Caudate nucleus (tissue), 63 donors: ENCODE measurements at places on chromosomes 5 and 9.

- DNase-seq: no peak
These were observed 525.6 kb downstream of the SPATA31D1 start for GRCh38 chr9:82513976-82514735.

DNA sequence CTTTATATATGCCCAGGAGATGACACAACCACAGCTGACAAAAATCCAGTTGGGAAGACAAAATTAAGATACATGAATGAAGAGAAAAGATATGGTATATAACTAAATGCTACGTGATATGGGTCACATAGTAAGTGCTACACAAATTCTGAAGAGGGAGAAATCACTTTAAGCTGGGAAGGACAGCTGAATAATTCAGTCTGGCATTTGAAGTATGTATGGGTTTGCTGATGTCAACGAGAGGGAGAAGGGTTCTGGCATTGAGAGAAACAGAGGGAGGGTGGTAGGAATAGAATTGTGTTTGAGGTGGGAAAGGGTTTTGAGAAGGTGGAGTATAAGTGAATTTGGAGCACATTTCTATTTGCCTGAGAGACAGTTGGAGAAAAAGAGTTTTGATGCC lies 6.7 kb upstream of the SLIT3 start:
- no peak for DNase-seq

- no peak for DNase-seq
These were observed 657 bp downstream of the MAT2B start for GRCh38 chr5:163506095-163506457.

GRCh38 chr5:31986101-31986500 lies 188.0 kb downstream of the GOLPH3 start:
- no peak for DNase-seq

- no peak for DNase-seq
These were observed 169.8 kb upstream of the STK32A start for GRCh38 chr5:147065071-147065470.

GRCh38 chr9:127568618-127568970 lies 43.5 kb upstream of the STXBP1 start:
- no peak for DNase-seq

- DNase-seq: no peak
These were observed 56.7 kb downstream of the VAV2 start for GRCh38 chr9:133935328-133936005.

- DNase-seq: no peak
These were observed 114.1 kb downstream of the FRMD3 start for GRCh38 chr9:83423815-83424707.

- DNase-seq: no peak
These were observed 747 bp downstream of the TRPM3 start for GRCh38 chr9:71120501-71121247.

DNA sequence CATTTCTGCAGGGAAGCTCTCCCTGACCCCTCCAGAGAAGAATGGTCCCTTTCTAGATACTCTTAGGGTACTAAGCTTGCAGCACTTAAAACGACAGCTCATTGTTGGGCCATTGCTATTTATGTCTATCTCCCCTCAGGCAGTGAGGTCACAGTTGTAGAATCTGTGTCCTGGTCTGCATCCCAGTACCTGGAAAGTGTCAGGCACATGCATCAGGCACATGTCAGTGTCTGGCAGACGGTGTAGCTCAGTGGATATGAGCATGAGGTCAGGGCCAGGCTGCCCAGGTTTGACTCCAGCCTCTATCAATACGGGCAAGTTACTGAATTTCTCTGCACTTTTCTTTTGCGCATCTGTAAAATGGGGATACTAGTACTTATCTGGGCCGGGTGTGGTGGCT lies 22.2 kb upstream of the EEIG1 start:
- no peak for DNase-seq

DNA sequence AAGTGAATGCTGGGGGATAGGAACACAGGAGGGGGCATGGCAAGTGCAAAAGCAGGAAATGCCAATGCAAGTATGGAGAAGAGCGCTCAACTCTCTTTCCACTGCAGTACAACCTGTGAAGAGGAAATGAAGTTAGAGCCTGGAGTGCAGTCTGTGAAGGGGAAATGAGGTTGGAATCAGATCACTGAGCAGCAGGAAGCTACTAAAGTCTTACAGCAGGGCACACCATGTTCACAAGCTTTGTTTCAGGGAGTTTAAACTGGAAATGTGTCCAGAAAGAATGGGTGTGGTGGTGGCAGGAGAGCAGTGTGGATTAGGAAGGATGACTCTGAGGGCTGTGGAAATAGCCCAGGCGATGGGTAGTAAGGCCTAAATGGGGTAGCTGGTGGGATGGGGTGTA lies 15.4 kb downstream of the ARHGEF37 start:
- DNase-seq: no peak

GRCh38 chr9:89916001-89916597 lies 311.3 kb downstream of the GADD45G start:
- DNase-seq: no peak

DNA sequence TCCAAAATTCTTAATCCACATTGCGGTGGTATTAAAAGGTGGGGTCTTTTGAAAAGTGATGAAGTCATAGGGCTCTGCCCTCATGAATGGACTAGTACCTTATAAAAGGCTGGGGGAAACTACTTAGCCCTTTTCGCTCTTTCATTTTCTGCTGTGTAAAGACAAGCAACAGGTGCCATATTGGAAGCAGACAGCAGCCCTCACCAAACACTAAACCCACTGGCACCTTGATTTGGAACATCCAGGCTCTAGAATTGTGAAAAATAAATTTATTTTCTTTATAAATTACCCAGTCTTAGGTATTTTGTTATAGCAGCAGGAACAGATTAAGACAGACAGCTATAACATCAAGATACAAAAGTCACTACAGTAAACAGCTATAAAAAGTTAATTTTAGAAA lies 12.8 kb downstream of the PJA2 start:
- no peak for DNase-seq

DNA sequence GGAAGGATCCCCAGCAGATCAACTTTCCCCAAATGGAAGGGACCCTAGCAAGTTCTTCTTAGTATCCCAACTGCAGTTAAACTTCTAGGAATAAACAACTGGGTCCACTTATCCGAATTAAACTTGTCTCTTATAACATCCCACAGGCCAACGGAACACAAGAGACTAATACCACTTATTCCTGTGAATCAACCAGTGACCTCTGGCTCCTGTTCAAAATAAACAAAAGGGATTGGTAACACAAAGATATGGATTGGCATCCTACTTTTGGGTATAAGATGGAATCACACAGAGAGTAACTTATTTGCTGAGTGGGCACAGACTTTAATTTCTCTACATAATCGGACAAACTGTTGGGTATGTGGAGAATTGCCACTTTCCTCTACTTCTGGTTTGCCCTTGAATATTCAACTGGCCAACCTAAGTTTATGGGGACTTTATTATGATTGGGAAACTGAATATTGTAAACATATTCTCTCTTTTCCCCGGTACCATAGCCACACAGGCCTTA lies 12.4 kb upstream of the PAIP1 start:
- no peak for DNase-seq

DNA sequence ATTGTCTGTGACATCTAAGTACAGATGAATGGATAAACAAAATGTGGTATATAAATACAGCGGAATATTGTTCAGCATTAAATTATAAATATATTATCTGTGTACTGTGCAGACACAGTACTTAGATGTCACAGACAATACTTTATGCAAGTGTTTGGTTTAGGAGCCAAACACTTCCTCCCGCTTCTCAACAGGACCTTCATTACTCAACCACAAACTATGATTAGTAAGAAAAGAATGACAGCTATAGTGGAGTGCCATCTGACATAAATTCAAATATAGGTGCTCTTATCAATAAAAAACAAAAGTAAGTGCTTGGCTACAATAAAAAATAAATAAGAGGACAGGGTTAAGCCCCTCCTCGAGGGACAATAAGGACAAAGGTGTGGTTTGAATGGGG lies 38.9 kb upstream of the STX17 start:
- no peak for DNase-seq

DNA sequence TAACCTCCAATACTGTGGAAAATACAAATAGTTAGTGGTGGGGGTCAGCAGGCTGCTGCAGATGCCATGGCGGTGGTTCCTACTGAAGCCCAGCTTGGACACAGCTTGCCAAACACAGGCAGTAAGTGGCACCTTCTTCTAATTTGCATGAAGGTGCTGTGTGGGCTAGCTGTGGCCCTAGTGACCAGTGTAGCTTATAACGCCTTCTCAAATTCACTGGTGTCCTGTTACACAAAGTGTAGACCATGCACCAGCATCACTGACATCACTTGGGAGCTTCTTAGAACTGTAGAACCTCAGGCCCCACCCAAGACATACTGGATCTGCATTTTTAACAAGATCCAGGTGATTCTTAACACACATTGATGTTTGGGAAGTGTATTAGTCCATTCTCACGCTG lies 58.8 kb upstream of the TGFBR1 start:
- no peak for DNase-seq

DNA sequence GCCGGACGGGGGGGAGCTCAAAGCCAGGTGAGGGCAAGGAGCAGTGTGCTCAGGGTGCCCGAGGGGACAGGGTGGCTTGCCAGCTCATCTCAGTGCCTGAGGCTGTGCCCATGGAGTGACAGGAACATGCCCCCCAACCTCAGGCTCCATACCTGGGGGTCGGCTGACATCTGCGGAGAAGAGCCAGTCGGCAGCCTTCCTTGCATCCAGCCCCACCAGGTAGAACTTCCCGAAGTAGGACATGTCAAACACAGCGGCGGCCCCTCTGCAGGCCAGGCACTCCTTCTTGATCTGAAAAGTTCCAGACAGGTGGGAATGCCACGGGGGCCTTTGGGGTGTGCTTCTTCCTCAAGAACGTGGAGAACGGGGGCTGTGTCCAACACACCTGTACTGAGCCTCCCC lies 42.1 kb downstream of the SARDH start:
- DNase-seq: no peak

- DNase-seq: no peak
These were observed 24.4 kb downstream of the CYFIP2 start for GRCh38 chr5:157290156-157290980.

- DNase-seq: no peak
These were observed 175.4 kb upstream of the ACTBL2 start for GRCh38 chr5:57658018-57658417.

DNA sequence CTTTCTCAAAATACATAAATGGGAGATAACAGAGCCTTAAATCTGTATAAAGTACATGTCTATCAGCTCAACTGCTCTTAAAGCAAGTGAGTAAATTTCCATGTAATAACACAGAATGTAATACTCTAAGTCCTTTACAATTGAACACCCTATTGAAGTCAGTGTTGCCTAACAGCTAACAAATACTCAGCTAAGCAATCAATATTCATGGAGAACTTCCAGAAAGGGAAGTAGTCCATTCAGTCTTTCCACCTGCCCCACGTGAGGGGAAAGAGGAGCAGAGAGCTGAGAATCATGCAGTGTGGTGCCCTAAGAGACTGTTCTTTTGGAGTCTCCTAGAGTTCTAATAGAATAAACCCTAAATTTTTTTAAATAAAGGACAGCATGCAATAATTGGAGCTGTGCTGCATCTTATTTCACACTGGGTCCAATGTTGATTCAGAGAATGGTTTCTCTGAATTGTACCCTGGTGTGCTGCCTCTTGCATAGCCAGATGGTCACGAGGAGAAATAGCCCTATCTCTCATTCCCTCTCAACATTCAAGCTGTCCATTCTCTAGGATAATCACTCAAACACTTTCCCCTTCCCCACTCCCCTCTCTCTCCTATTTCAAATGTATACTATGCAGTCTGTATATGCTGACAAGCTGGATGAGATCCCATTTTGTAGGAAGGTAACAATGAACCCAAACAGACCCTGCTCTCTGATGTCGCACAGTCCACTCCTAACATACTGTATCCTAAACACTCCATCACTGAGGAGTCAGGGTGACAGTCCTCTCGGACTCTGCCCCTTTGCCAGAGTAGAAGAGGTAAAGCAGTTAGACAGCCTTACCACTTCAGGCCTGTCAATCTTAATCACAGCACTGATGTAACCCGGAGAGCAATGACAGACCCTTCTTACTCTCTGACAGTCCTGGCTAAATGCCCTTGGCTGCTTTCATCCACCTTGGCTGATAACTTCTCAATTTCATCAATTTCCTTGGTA lies 134.8 kb downstream of the EPB41L4A start:
- DNase-seq: no peak

DNA sequence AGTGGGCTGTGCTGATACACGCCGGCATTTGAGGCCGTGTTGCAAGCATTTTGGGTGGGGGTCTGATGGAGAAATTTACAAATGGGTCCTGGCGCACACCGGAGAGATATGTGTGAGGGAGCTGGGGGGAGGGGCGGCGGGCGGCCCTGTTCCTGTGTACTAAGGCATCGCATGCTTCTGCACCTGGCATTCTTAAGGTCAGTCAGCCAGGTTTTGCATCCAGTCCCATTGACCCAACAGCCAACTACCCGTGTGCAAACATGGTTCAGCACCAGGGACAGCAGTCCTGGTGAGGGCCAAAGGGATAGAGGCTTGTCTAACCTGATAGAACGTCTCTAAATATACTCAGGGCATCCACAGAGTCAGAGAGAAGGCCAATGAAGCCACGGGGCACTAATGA lies 839 bp downstream of the GABRG2 start:
- no peak for DNase-seq

- DNase-seq: no peak
These were observed 131.1 kb downstream of the CHSY3 start for GRCh38 chr5:130035388-130035787.

- DNase-seq: no peak
These were observed 68.5 kb downstream of the TMC1 start for GRCh38 chr9:72589667-72590521.

DNA sequence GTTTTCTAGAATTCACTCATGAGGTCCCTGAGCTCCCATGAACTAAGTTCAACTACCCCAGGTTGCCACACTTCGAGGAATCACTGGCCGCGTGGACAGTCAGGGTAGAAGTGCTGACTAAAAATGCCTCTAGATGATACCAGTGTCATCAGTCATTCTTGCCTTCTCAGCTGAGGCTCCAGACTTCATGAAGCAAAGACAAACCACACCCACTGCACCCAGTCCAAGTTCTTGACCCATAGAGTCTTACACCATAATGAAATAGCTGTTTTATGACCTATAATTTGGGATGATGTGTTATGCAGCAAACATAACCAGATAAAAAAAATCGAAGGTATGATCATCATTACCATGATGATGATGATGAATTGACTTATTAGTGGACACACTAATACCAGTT lies 632.9 kb upstream of the TLE4 start:
- no peak for DNase-seq

- DNase-seq: no peak
These were observed 102.7 kb downstream of the ADAMTS12 start for GRCh38 chr5:33788922-33789566.

GRCh38 chr9:98610211-98610610 lies 98.5 kb downstream of the GABBR2 start:
- DNase-seq: no peak

GRCh38 chr5:126973193-126973592 lies 57.2 kb downstream of the MARCHF3 start:
- no peak for DNase-seq

DNA sequence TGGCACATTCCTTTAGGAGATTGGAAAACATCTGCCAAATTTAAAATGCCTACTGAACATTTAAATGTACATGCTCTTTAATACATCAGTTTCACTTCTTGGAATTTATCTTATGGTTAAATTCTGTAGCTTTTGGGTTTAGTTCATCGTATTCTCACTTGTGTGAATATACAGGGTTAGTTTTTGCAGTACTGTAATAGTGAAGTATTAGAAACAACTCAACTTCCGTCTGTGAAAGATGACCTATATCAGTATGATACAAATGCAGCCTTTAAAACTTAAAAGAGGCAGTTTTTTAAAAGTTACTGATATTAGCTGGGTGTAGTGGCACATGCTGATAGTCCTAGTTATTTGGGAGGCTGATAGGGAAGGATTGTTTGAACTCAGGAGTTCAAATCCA lies 57.2 kb downstream of the CDC42SE2 start:
- DNase-seq: no peak
